ENCODE measurements at places on chromosomes 16 and 17. TPM values are rescaled to one million over a fixed set of nuclear protein-coding genes. Genes with fewer than 3 reads are reported as not detected.
A peak's percentile ranks its signal among the peaks of the same experiment; 100 is the strongest.

IKZF3 gene
- total RNA-seq: 0.37 TPM

HOXB1 gene
- not detected for total RNA-seq

NPIPA3 gene
- total RNA-seq: 1.4 TPM

NAGS gene
- total RNA-seq: 4.5 TPM

PLXDC1 gene
- total RNA-seq: 4.6 TPM

OR4D1 gene
- not detected for total RNA-seq

KRT28 gene
- total RNA-seq: not detected

CCDC154 gene
- not detected for total RNA-seq

SSH2 gene
- 36.1 TPM for total RNA-seq

GRCh38 chr16:25855063-25855462 lies 163.3 kb downstream of the HS3ST4 start:
- H3K4me1 ChIP-seq: no peaks in the 10 kb centered on the region
- no peak overlapping the region for H3K4me3 ChIP-seq
- H3K36me3 ChIP-seq: no peaks in the 10 kb centered on the region
- no peak overlapping the region for H3K27ac ChIP-seq

DNA sequence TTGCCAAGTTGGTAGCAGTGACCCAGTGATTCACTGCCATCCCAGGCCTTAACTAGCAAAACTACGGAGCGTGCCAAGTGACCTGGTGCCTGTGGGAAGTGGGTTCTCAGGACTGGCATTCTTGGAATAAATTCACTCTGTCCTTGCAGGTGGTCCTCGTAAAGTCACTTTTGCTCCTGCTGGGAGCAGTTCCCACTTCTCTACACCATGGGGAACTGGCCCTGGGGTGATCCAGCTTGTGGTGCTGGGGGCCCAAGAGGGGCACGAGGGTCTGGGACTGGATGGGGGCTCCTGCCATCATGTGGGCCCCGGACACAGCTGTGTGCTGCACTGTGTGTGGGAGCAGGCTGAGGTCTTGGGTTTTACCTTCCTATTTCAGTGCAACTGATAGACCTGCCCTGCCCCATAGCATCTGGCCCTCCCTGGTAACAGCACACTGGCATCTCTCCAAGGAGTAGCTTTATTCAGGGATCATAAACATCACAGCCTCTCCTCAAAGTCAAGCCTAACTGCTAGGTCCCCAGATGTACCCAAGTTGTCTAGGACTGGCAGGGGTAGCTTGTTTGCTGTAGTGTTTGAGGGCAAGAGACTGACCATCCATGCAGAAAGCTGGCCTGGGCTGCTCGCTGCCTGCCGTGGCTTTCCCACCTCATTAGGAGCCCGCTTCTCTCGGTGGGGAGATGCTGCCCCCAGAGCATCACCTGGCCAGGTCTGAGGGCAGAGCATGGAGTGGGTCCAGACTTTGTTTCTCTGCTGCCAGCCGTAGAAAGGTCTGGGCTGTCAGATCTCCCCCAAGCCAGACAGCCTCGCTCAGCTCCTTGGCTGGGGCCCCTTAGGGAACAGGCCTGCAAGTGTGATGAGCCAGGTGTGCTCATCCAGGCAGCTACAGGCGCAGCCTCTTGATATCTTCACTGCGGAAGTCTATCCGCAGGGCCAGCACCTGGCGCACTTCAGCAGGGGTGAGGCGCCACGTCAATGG lies 26.0 kb downstream of the FCSK start:
- DNase-seq: no peak
- H3K27ac ChIP-seq: no peak overlapping the region
- no peaks in the 10 kb centered on the region for H3K27me3 ChIP-seq
- H3K36me3 ChIP-seq: peaks cover 45% of the 10 kb centered on the region
- H3K4me1 ChIP-seq: no peaks in the 10 kb centered on the region

DNA sequence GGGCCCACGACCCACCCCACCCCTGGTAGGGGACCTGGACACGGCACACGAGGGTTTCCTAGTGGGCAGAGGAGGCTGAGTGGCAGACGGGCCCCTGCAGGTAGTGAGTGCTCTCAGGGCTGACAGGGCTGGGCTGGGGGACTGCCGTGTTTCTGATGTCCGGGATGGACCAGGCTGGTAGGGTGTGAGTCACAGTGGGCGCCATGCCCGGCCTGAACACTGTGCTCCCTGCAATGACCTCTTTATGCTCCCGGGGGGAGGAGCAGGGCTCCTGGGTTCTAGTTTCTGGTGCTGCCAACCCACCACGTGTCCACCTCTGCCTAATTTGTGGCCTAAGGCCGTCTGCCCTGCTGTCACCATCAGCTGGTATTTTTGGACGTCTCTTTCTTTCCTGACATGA lies 26.3 kb downstream of the ARHGAP23 start:
- peaks cover 16% of the 10 kb centered on the region for H3K36me3 ChIP-seq
- H3K27me3 ChIP-seq: no peaks in the 10 kb centered on the region
- H3K27ac ChIP-seq: peak overlapping the region; percentile 91
- H3K4me3 ChIP-seq: peak overlapping the region; percentile 51
- H3K4me1 ChIP-seq: peaks cover 92% of the 10 kb centered on the region
- peak; percentile 88 for DNase-seq

DNA sequence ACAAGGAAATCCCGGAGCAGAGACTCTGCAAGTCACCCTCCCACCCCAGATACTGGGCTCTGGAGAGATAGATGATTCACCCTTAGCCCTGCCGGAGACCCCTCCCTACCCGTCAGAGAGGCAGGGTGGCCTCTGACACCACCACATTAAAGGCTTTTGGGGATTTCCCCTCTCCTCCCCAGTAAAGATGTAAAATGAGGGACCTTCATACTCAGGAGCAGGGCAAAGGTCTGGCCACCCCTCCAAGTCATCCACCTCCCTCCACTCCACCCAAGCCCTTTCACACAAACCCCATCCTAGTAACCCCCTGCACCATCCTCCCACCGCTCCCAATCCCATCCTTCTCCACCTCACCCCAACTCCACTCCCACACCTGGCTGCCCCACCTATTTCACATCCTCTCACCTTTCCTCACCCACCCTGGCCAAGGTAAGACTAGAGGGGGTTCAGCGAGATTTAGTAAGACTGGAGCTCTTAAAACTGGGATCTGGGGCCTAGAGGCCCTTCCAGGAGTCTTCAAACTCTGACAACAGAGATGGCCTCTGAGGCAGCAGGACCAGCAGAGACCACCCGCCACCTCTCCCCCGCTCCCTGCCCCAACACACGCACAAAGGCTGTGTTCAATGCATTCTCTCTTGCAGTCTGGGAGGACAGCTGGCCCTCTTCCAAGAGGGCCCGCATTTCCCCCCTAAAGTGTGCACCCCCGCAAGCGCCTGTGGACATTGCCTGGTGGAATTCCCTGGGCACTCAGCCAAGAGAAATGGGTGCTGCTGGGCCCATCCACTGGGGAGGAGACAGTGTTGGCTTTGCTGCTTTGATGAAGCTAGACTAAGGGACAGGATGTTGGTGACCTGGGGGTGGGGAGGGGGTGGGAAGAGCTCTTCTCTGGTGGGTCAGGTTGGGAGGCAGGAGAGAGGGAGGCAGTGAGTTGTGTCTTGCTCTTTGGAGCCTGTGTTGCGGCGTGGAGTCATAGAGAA lies 1.1 kb downstream of the ABAT start:
- H3K27ac ChIP-seq: no peak overlapping the region
- peak overlapping the region; percentile 70 for H3K4me3 ChIP-seq
- no peak for DNase-seq
- no peaks in the 10 kb centered on the region for H3K36me3 ChIP-seq
- H3K4me1 ChIP-seq: peaks cover 19% of the 10 kb centered on the region

- H3K27ac ChIP-seq: no peak overlapping the region
- H3K4me1 ChIP-seq: peaks cover 23% of the 10 kb centered on the region
- no peak for DNase-seq
- no peaks in the 10 kb centered on the region for H3K27me3 ChIP-seq
Observed at GRCh38 chr16:70482624-70483023, 28.2 kb downstream of the FCSK start.

GRCh38 chr16:2147981-2148671 lies at the start of gene RAB26:
Gene RAB26 (plus strand): TSS chr16:2148625. CDS start chr16:2148784, 159 bp downstream.
- H3K36me3 ChIP-seq: peaks cover 10% of the 10 kb centered on the region
- no peaks in the 10 kb centered on the region for H3K27me3 ChIP-seq
- DNase-seq: peak; percentile 75
- H3K27ac ChIP-seq: peak within 1 kb of the TSS; percentile 91

DNA sequence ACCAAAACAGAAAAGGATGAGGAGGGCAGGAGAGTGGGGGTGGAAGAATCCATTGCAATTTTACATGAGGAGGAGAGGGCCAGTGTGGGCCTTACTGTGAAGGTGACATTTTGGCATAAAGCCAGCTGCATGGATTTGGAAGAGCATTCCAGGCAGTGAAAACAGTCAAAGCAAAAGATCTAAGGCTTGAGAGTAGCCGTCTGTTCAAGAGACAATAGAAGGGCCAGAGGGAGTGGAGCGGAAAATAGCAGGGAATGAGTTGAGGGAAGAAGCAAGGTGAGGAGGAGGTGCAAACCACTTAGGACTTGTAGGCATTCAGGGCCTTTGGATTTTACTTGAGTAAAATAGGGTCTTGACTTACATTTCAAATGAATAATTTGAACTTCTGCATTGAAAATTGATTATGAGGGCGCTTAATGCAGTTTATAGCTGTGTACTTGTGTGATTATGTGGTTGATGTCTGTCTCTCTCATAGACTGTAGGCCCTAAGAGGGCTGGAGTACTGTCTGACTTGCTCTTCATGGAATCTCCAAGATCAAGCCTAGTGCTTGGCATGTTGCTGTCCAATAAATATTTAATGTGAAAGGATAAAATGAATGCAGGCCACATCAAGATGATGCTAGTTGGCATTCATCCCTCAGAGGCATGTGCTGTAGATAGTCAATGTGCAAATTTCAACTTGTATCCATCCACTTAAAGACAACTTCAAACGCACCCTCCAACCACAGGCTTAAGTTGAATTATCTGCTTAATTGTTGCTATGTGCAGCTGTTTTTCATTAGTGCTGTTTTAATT lies 772.1 kb upstream of the RBFOX1 start:
- H3K4me3 ChIP-seq: no peak overlapping the region
- H3K27ac ChIP-seq: no peak overlapping the region
- H3K27me3 ChIP-seq: no peaks in the 10 kb centered on the region
- no peaks in the 10 kb centered on the region for H3K4me1 ChIP-seq
- H3K36me3 ChIP-seq: no peaks in the 10 kb centered on the region

DNA sequence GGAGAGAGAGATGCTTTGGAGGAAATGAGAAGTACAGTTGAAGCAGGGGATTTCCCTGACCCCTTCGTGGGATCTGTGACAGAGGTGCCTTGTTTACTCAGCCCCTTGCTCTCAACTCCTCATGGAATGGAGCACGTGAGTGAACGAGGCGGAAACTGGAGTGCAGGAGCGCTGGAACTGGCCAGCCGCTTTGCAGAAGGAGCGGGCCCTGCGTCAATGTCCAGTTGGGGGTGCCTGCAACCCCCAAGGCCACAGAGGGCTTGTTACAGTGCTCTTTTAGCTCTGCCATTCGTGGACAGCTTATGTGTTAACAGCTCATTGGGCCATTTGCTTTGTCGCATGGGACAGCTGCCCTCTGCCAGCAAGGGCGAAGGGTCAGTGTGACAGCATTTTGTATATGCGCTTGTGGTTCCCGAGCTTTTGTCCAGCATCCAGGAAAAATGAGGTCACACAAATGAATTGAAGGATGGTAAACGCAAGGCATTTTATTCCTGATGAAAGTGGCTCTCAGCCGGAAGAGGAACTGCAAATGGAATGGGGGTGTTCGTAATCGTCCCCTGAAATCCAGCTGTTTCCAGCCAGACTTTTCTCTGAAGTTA lies 1395.1 kb downstream of the CDH8 start:
- no peaks in the 10 kb centered on the region for H3K4me1 ChIP-seq
- no peak for DNase-seq
- no peak overlapping the region for H3K4me3 ChIP-seq
- no peaks in the 10 kb centered on the region for H3K36me3 ChIP-seq

- no peaks in the 10 kb centered on the region for H3K36me3 ChIP-seq
- H3K27me3 ChIP-seq: no peaks in the 10 kb centered on the region
- DNase-seq: no peak
- peak overlapping the region; percentile 56 for H3K27ac ChIP-seq
- H3K4me1 ChIP-seq: no peaks in the 10 kb centered on the region
Observed at GRCh38 chr17:78313735-78314648, 45.9 kb downstream of the SOCS3 start.

DNA sequence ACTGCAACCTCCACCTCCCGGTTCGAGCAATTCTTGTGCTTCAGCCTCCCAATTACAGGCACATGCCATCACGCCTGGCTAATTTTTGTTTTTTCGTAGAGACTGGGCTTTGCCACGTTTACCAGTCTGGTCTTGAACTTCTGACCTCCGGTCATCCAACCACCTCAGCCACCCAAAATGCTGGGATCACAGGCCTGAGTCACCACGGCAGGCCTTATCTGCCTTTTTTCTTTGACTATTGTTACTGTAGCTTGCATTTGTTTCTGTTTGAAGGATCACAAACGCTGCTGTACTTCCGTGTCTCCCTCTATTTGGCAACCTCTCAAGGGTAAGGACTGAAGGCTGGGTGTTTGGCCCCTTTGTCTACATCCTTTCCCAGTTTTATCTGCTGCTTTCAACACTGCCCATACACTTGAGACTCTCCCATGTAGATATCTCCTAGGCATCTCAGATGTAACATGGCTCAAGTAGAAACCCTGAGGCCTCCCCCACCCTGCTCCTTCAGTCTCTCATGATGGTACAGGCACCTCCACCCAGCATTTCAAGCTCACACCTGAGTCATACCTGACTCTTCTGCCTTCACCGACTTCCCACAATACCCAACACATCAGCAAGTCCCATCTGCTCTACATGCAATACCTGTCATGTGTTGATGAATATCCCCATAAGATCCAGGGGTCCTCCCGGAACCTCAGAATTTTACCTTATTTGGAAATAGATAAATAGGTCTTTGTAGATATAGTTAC lies 219.0 kb downstream of the CPPED1 start:
- no peak for DNase-seq
- no peak overlapping the region for H3K27ac ChIP-seq
- H3K36me3 ChIP-seq: no peaks in the 10 kb centered on the region
- H3K4me1 ChIP-seq: no peaks in the 10 kb centered on the region

DNA sequence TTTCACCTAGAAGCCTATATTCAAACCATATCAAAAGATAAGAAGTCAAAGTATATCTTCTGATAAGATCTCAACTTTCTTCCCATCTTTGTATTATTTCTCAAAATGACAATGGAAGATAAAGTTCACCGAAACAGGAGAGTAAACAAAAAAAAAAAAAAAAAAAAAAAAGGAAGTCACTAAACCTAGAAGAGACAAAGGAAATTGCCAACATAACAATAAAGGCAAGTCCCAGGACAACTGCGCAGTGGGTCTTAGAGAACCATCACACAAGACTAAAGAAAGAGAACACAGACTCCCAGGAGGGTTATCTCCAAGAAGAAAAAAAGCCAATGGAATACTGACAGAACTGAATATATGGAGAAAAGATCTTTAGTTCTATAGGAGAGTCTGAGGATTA lies 65.7 kb downstream of the SMURF2 start:
- no peaks in the 10 kb centered on the region for H3K27me3 ChIP-seq
- H3K4me3 ChIP-seq: no peak overlapping the region
- H3K4me1 ChIP-seq: no peaks in the 10 kb centered on the region
- no peak for DNase-seq

- no peak overlapping the region for H3K4me3 ChIP-seq
- DNase-seq: no peak
- H3K27ac ChIP-seq: no peak overlapping the region
- no peaks in the 10 kb centered on the region for H3K4me1 ChIP-seq
- H3K27me3 ChIP-seq: no peaks in the 10 kb centered on the region
Observed at GRCh38 chr17:81112450-81112849, 52.9 kb upstream of the PVALEF start.
